Activated T-cell treated with anti-CD3 and anti-CD28 coated beads, Interleukin-2, amount 50 U/mL, for 72 hours (primary cell): ENCODE measurements at places on chromosomes 4 and X. TPM values are rescaled to one million over a fixed set of nuclear protein-coding genes. Genes with fewer than 3 reads are reported as not detected.

The CT45A5 gene
- total RNA-seq = 0.35 TPM

The FGF2 gene
- total RNA-seq = 2.7 TPM

The ARHGEF9 gene
- 40.8 TPM for total RNA-seq

The CHM gene
- 17.5 TPM for total RNA-seq

The HTN3 gene
- total RNA-seq = not detected

The TEX13C gene
- total RNA-seq = not detected

GRCh38 chrX:9781941-9782340 lies 4.3 kb upstream of the SHROOM2 start:
- DNase-seq = no peak

DNA sequence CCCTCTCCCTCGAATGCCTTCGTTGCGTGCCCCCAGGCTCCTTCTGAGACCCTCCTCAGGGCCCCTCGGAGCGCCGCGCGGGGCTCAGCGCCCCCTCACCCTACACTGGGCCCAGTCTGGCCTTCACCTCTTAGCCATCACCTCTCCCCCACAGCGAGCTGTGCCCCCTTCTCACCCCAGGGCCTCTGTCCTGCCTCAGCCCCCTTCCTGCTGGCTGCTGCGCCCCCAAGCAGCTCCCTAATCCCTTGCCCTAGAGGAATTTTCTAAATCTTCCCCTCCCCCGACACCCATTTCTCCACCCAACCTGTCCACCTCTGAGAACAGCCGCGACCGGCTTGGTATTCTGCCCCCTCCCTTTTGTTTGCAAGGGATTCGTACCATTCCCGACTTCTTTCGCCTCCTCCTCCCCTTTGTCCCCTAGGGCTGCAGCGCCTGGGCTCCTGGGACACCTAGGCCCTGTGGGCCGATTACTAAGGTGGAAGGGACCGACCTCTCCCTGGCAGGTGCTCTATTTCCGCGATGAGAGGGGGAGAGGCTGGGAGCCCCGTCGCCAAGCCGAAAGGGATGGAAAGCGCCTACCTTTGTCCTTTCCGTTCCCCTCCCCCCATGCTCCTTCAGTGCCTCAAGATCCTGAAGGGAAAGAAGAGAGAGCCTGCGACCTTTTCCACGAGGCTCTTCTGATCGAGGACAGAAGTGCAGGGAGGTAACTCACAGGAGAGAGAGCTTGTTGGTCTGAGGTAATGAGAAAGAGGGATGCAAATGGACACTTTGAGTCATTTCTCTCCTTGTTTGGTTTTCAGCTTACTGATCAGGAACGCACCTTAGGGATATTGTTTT lies 10.9 kb downstream of the DLG3 start:
- DNase-seq = peak; percentile 8

DNA sequence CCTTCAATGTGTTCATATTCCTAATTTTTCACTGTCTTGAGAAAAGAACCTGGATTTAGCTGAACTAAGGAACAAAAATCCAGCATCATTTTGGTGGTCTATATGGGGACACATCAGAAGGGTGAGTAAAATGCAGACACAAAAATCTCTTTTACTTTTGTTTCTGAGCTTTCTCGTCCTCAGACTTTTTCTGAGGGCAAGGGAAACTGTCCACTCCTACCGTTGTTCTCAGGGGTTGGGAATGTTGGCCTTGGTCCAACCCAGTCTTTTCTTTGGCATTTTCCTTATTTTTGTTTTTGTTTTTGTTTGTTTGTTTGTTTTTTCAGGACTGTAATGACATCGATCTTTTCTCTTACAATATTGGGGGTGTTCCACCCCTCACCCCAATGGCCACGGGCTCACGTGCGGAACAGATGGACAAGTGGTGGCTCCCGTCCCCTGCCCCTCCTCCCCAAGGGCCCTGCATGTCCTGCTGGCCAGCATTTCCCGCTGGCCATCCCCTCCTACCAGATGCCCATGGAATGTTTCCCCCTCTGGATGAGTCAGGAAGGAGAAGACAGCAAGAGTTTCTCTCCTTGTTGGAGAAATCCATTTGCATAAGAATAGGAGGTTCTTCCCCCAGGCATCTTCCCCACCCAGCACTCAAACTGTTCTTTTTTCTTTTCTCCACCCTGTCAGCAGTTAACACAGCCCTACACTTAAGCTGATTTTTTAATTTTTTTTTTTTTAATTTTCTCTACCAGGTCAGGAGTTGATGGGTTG lies 305.4 kb upstream of the NDST4 start:
- DNase-seq = no peak

- no peak for DNase-seq
Observed at GRCh38 chr4:152309418-152309817, 226.5 kb downstream of the FBXW7 start.

- no peak for DNase-seq
Observed at GRCh38 chr4:137572647-137573046, 40.4 kb upstream of the PCDH18 start.

DNA sequence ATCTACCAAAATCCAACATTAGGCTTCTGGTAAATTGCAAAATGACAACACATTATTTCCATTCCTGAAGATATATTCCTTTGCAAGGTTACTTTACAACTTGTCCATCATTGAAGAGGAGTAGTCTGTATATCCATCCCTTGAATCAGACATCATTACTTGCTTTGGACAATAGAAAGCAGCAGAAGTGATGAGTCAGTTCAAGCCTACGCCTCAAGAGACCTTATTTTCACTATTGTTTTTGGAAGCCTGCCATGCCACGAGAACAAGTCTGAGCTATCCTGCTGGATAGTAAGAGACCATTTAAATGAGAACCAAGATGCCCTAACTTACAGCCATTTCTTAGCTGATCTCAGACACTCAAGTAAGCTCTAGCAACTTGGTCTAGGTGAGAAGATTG lies 246.0 kb upstream of the HHIP start:
- DNase-seq = no peak

DNA sequence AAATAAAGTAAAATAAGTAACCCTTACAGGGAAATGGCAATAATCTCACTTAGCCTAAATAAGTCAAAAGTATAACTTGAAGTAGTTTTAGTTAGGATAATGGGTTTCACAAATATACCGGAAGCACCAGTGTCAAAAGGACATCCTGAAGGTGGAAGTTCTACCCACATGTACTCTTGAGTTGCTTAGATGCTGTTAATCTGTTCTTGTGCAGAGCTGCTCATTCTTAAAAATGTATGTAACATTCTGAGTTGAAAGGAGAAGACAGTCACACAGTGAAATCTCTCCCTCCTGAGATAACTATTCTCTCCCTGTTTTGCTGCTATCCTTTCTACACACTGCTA lies 11.2 kb upstream of the CCNG2 start:
- no peak for DNase-seq

DNA sequence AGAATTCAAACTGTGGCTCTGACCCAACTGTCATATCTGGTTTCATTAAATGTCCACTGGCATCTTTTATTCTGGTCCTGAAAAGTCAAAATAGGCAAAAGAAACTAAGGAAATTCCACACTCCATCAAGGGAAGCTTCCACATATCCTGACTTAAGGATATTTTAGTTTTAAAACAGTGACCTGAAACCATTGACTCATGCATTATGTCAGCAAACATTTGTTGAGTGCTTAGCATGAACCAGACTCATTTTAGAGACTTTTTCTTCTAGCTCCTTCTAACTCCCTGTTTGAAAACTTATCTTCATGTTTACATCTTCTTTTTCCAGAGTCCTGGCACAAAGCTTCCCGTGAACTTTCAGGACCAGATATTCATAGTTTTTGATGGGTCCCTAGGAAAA lies 6.9 kb upstream of the CXCL1 start:
- DNase-seq = no peak

DNA sequence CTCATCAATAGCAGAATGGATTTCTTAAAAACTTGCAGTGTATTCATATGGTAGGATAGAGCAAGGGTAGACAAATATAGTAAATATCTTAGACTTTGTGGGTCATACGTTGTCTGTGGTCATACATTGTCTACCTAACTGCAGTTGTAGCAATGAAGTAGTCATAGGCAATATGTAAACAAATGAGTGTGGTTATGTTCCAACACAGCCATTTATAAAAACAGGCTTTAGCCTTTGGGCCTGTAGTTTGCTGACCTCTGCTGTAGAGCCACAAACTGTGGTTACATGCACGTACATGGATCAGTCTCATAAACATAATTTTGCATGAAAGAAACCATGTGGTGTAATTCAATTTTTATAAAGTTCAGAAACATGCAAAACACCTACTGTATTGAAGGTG lies 98.9 kb downstream of the LARP1B start:
- DNase-seq = no peak

DNA sequence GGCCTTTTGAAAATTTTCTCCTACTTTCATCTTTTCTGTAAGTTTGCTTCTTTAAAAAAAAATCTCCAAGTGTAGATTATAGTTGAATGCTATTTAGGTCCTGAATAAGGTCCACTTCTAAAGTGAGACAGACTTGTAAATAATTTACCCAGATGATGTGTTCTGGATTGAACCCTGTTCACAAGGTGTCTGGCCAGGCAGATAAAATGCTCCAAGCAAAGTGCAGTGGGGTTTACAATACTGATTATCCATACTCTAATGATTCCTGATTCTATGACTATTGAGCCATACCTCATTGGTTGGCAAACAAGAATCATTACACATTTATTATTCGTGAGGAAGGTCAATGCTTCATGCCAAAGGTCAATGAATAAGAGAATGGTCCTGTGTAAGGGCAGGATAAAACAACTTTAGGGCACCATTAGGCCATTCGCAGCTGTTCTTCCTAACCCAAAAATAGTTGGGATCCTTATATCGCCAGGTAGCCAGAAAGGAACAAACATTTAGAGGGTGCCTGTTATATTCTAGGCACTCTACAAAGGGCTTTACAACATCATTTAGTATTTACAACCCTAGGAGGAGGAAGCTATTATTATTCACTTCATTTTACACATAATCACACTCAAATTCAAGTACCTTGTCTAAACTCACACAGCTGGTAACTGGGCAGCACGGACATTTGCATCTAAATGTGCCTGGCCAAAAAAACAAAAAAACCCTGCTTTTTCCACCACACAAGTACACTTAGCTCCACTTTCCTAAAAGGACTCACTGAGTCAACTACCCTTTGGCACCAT lies 18.6 kb upstream of the SAT1 start:
- no peak for DNase-seq

DNA sequence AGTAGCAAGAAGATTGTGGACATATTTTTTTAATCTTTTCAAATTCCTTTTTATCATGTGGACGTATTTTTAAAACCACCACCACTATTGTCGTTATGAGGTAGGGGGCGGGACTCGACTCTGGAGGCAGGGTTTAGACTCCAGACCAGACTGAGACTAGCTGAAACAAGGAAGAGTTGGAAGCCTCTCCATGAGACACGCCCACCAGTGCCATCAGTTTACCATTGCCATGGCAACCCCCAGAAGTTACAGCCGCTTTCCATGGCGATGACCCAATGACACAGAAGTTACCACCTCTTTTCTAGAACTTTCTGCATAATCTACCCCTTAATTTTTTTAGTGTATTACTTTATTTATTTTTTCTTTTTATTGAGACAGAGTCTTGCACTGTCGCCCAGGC lies 8.7 kb downstream of the MRFAP1 start:
- DNase-seq = no peak

GRCh38 chr4:2045518-2045951 lies 13.6 kb upstream of the NAT8L start:
- DNase-seq = no peak

DNA sequence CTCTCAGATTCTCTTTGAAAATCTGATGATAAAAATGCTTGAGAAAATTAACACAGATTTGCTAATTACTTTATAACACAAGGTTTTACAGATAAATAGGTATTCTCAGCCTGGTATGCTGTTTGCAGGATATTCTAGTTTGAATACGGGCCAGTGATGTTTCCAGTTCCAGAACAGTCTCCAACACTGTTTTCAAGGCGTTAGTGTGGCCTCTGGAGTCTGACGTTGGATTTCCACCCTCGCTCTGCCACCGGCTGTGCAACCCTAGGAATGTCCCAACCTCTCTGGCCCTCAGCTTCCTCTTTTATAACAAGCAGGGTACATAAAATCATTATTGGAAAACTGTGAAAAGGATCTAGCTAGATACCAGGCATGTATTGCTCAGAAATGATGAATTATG lies 23.8 kb upstream of the CYP4V2 start:
- DNase-seq = no peak

DNA sequence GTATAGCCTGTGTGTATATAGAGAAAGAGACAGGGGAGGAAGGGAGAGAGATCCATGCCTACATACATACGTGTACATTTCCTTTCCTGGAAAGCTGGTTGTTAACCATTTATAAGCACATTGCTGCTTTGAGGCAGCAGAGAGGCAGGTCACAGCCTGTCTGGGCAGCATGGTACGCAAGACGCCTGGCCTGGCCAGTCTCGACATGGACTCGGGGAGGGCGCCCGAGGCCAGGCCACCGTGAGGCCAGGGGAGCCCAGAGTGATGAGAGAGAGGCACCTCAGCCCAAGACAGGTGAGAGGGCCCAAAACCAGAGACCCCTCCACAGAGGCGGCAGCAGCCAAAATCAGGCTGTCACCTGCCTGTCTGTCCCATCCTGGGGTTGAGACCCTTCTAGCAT lies 3.9 kb downstream of the TREX2 start:
- DNase-seq = no peak
